CD8-positive, alpha-beta memory T cell (primary cell): ENCODE measurements at places on chromosomes 12 and 14. TPM values are rescaled to one million over a fixed set of nuclear protein-coding genes. Genes with fewer than 3 reads are reported as not detected.

LRP1-AS gene
- not detected for polyA plus RNA-seq

MYH6 gene
- polyA plus RNA-seq = not detected

DAO gene
- not detected for polyA plus RNA-seq

GUCY2C gene
- polyA plus RNA-seq = not detected

ABCD2 gene
- 8.7 TPM for polyA plus RNA-seq

LRTM2 gene
- polyA plus RNA-seq = not detected

NFE2 gene
- polyA plus RNA-seq = not detected

C12orf56 gene
- not detected for polyA plus RNA-seq

TMEM253 gene
- polyA plus RNA-seq = not detected

GARIN6 gene
- polyA plus RNA-seq = not detected

SMIM41 gene
- not detected for polyA plus RNA-seq

CACNA2D4 gene
- 7.6 TPM for polyA plus RNA-seq

SERPINA3 gene
- not detected for polyA plus RNA-seq

INHBC gene
- not detected for polyA plus RNA-seq

HOXC10 gene
- polyA plus RNA-seq = not detected

GPR65 gene
- 40.4 TPM for polyA plus RNA-seq

NEUROD4 gene
- not detected for polyA plus RNA-seq

CCDC197 gene
- polyA plus RNA-seq = not detected

YEATS4 gene
- 26.6 TPM for polyA plus RNA-seq

NTF3 gene
- not detected for polyA plus RNA-seq

PSME2 gene
- 534 TPM for polyA plus RNA-seq

SIX4 gene
- not detected for polyA plus RNA-seq

KRT79 gene
- not detected for polyA plus RNA-seq

RAB3IP gene
- polyA plus RNA-seq = 34.0 TPM

LRRIQ1 gene
- not detected for polyA plus RNA-seq

SCN8A gene
- 0.83 TPM for polyA plus RNA-seq

GDF3 gene
- polyA plus RNA-seq = not detected

CAPZA3 gene
- polyA plus RNA-seq = not detected

AMDHD1 gene
- 0.68 TPM for polyA plus RNA-seq

SRRM4 gene
- not detected for polyA plus RNA-seq

C12orf60 gene
- 0.95 TPM for polyA plus RNA-seq

STAB2 gene
- polyA plus RNA-seq = not detected

IL26 gene
- polyA plus RNA-seq = 0.28 TPM

CCDC184 gene
- polyA plus RNA-seq = 0.91 TPM

C12orf54 gene
- not detected for polyA plus RNA-seq

CAPS2 gene
- 2.5 TPM for polyA plus RNA-seq

KRT72 gene
- not detected for polyA plus RNA-seq

PZP gene
- 0.28 TPM for polyA plus RNA-seq

HVCN1 gene
- 17.6 TPM for polyA plus RNA-seq

ERC1 gene
- polyA plus RNA-seq = 11.0 TPM

EPYC gene
- polyA plus RNA-seq = not detected

SPX gene
- polyA plus RNA-seq = not detected

B4GALNT3 gene
- 6.9 TPM for polyA plus RNA-seq

HRK gene
- polyA plus RNA-seq = not detected
